Dermis microvascular lymphatic vessel endothelial cell (primary cell): ENCODE measurements at places on chromosomes 7 and 10. TPM values are rescaled to one million over a fixed set of nuclear protein-coding genes. Genes with fewer than 3 reads are reported as not detected.

Gene CYP3A4
- not detected in 2 replicates for total RNA-seq

Gene GBX1
- total RNA-seq = not detected in 2 replicates

Gene PNLIPRP3
- under 0.01 TPM in 1 of 2 replicates, not detected in the other for total RNA-seq

Gene GTF2IRD1
- total RNA-seq = 4.1 and 6.8 TPM in 2 replicates

Gene IFIT1B
- total RNA-seq = not detected in 2 replicates

Gene CTBP2
- total RNA-seq = 84.0 and 133 TPM in 2 replicates

Gene SLC26A4
- total RNA-seq = 10.4 and 18.2 TPM in 2 replicates

Gene CPXM2
- 0.25 and 0.26 TPM in 2 replicates for total RNA-seq

Gene JCAD
- 50.6 and 69.3 TPM in 2 replicates for total RNA-seq

Gene SH2D4B
- total RNA-seq = under 0.01 and 0.13 TPM in 2 replicates

Gene CTAGE4
- total RNA-seq = 0.13 TPM in 1 of 2 replicates, not detected in the other

Gene ADIRF
- total RNA-seq = 26.0 and 44.4 TPM in 2 replicates

Gene TMEM236
- total RNA-seq = 0.38 and 0.64 TPM in 2 replicates
